ENCODE measurements at places on chromosomes 3 and 15.

- no peak for DNase-seq
Observed at GRCh38 chr3:102024270-102024904, 175.1 kb downstream of the NFKBIZ start.

DNA sequence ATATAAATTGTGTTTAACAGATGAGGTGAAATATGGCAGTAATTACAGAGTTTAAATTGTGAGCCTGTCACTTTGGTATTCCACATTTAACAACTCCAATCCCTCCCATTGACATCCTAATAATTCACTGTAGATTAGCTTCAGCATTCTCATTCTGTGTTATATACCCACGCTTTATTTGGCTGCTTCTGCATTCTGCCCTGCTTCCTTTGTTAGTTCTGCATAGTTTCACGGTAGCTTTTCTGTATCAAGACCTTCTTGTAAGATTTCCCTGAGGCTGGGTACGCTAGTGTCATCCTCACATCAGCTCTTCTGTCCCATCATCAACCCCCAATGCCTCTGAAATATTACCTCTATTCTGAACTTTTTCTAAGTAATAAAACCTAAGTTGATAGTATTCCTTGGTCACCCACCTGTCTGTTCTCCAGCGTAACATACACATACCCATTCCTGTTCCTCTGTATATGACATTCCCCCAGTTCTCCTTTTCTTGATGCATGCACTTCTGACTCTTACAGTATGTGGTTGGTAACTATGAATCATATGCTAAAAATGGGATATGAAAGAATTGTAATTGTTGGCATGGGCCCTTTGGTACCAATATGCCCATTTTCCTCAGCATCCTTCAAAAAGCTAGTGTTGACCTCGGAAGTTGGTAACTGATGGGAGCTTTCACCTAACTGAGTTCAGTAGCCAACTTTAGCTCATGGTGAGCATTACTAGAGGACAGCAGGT lies 171.2 kb downstream of the KLHL25 start:
- DNase-seq = no peak

GRCh38 chr15:41010345-41010744 lies 57.1 kb downstream of the CHAC1 start:
- DNase-seq = no peak

DNA sequence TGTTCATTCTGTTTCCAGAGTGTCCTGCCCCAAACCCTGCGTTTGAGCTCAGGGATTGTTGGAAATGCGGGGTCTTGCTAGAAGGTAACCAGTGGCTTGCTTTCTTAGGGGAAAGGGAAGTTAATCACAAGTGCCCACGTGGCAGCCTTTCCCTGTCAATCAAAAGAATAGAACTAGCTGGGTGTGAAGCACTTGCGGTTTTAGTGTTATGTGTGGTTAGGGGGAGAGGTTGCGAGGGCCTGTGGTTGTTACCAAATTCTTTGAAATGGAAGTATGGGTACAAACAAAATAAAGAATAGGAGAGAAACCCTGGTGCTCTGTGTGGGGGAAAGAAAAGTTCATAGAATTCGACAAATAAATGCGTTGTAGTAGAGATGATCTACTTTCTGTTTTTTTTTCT lies 67.6 kb downstream of the FNDC3B start:
- no peak for DNase-seq

GRCh38 chr3:78041486-78041885 lies 1001.6 kb downstream of the ROBO2 start:
- no peak for DNase-seq

- no peak for DNase-seq
Observed at GRCh38 chr3:165644331-165644730, 192.9 kb downstream of the BCHE start.

- no peak for DNase-seq
Observed at GRCh38 chr15:47304656-47305055, 412.6 kb upstream of the SEMA6D start.

GRCh38 chr3:77935418-77935817 lies 895.5 kb downstream of the ROBO2 start:
- DNase-seq = no peak
